C1 segment of cervical spinal cord (tissue), 14 donors: ENCODE measurements at places on chromosomes 1 and 21.

DNA sequence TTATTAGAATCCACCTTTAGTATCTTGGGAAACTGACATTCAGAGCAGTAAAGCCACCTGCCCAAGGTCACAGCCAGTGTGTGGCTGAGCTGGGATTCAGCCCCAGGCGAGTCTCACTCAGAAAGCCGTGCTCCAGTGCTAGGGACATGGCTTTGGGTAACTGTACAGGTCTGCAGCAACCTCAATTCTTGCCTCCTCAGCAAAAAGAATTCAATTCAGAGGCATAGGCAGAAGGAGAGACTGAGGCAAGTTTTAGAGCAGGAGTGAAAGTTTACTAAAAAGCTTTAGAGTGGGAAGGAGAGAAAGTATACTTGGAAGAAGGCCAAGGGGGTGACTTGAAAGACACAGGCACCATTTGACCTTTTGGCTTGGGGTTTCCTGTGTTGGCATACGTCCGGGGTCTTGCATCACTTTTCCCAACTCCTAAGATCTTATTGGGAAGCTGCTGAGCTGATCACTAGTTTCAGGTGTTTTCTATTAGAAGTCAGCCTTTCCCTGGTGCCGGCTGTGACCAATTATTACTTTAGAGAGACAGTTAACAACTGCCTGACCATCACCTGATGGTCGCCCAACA is 529.3 kb downstream of the MATN1 start:
- no peak for DNase-seq

- no peak for DNase-seq
These were observed 75.0 kb downstream of the RWDD3 start for GRCh38 chr1:95309031-95309471.

GRCh38 chr1:163069142-163069541 is at the start of gene RGS4:
Gene RGS4 (plus strand): TSS chr1:163069361. CDS start chr1:163069485, 124 bp downstream.
- DNase-seq, result no peak

GRCh38 chr1:58084266-58084665 is 462.3 kb downstream of the OMA1 start:
- DNase-seq, result no peak

DNA sequence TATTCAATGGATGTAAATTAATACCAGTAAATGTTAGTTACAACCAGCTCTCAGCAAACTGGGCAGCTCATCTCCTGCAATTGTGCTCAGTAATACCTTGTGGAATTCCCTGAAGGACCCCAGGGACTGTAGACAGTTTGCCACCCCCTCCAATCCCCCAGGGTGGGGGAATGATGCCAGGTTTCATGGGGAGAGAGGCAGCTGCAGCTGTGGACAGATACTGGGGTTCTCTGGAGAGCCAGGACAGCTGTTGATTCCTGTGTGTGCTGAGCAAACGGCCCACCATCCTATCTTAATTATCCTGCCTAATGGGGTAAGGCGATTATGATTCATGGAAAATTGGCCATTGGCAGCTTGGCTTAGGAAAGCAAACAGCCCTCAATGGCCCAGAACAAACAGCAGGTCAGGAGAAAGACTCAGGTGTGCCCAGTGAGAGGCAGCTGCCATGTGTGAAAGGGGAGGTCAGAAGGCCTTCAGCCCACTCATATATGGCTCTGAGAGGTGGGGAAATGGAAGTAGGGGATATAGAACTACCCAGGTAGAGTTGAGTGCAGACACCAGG is 148.9 kb upstream of the CTTNBP2NL start:
- DNase-seq, result no peak

DNA sequence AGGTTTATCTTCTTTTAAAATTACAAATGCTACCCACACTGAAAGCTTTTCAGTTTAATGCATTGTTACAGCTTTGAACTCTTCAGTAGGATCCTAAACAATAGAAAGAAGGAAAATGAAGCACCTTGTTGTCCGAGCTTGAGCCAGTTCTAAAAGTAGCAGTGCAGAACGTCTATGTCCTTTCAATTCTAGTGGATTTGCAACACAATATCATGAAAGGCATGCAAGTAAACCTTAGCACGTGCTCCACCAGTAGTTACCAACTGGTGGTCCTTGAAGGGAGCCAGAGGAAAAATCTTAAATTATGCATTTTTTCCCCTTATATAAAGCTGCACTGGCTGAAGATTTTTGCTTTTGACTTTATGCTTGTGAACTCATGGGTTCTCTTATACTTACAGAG is 208.2 kb downstream of the NFIA start:
- no peak for DNase-seq

DNA sequence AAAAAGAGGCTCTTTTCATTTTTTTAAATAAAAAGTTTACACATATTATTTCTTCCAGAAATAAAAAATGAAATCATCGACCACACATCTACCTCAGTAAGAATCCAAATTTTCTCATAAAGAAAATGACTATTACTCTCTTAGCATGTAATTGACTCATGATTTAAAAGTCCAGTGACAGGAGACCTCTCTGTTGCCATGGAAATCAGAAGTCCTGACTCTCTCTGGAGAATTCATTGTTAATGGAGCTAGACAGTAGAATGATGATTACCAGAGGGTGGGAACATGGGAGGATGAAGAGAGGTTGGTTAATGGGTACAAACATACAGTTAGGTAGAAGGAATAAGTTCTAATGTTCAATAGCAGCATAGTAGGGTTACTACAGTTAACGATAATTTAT is 5.0 kb upstream of the CLCA4 start:
- no peak for DNase-seq

GRCh38 chr1:81174052-81174451 is 626.7 kb upstream of the ADGRL2 start:
- DNase-seq, result no peak
